ENCODE measurements at places on chromosomes 4 and X.

DNA sequence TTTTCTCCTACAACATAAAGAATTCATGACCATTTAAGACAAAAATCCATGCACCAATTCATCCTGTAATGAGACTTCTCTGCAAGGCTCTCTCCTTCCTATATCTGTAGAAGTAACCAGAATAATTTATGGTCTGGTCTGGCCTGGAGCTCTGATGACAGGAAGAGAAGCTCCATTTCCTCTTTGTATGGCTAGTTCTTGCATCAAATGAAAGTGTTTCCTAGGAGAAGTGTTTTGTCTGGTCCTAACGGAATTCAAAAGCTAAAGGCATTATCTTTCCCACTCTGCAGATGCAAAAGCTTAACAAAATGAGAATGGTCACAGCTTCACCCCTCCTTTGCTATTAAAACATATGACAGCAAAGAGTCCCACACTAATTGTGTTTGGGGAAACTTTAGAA lies 55.1 kb downstream of the SPATA18 start:
- no peak for DNase-seq

DNA sequence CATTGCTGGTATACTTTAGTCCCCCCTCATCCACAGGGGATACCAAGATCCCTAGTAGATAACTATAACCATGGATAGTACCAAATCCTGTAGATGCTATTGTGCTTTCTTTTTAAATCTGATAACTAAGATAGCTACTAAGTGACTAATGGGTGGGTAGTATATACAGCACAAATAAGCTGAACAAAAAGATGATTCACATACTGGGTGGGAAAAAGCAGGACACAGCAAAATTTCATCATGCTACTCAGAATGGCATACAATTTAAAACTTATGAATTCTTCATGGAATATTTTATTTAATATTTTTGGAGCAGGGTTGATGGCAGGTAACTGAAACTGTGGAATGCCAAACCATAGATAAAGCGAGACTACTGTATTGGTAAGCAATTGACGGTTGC lies 161.6 kb downstream of the IL15 start:
- DNase-seq, result no peak

DNA sequence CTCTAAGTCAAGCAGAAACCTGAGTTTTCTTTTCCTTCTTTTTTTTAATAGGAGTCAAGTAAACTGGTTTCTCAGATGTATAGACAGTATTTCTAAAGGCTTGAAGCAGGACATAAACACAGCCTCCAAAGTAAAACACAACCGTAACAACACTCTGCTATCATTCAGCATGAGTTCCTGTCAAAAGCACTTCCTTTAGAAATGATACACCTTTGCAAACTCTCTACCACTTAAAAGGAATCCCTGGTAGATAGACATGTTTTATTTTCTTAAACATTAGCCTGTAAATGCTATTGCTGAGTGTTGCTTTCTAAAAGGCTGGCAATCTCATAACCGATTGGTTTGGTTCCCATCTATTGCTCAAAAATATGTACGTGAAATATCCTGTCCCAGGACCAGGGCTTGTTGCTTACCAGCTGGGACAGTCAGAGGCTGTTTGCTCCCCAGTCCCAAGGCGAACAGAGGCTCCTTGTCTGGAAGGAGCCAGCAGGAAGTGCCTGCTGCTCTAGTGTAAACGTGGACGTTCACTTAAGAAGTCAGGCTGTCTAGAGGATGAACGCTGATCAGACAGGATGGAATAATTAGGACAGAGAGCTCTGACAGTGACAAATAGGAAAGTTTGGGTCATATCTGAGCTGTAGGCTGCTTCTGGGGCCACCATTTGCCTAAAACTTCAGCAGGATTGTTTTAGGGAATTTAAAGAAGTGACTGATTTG lies 173.9 kb upstream of the KLF3 start:
- DNase-seq, result no peak

DNA sequence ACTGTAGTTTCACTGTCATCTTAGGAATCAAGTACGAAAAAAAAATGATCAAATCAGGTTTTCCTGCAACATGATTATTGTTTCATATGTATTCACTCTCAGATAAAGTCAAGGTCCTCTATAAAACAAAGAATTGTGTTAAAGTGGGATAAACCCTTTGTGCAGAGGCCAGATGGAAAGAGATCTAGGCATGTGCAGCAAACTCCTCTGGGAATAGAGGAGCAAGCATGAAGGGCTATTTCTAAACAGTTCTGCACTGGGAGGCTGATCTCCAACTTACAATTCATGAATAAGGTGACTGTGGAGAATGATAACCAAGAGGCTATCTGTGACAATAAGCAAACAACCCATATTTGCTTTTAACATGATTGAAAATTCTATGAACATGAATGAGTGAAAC lies 2.4 kb upstream of the WDFY3 start:
- DNase-seq, result no peak

DNA sequence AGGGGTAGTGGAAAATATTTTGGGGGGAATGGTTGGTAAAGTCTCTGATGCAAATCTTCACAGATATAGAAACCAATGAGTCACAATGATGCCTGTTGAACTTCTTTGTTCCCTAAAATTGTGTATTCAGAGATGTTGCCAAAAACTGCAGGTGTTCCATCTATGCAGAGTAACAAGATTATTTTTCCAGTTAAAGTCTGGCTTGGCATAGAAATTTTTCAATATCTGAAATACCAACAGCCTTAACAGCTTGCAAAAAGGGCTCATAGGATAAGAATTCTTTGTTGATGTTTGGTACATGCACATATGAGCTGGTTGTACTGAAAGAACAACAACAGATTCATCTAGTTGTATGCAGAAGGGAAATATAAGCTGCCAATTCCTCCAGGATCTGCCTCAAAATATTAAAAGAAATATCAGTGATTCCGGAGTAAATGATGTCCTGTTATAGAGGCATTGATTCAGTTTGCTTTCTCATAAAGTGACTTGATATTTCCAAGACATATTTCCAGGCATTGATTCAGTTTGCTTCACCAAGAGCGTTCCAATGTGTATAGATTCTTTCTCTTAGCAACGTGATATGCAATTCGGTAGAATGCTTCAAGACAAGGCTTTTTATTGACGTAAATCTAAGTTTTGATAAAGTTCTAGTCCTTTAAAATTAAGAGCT lies 564.4 kb downstream of the TMA16 start:
- DNase-seq, result no peak

GRCh38 chr4:11421116-11421515 lies 7.6 kb downstream of the HS3ST1 start:
- DNase-seq, result no peak

GRCh38 chrX:132738951-132739350 lies 219.5 kb downstream of the HS6ST2 start:
- no peak for DNase-seq

DNA sequence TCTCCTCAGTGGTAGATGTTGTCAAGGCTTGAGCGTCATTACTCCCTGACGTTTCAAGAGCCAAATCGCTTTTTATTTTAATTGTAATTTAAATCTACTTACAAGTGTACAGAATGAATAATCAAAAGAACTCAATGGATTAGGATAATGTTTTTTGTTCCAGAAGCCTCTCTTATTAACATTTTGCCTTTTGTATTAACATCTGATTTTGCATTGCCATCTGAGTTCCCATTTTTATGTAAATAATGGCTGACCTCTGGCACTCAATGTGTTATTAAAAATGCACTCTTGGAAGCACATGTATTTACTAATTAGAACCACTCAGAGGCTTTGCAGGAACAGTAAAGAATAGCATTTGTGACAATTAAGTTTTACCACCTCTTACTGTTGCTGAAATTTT lies 411.0 kb downstream of the EPHA5 start:
- DNase-seq, result no peak

DNA sequence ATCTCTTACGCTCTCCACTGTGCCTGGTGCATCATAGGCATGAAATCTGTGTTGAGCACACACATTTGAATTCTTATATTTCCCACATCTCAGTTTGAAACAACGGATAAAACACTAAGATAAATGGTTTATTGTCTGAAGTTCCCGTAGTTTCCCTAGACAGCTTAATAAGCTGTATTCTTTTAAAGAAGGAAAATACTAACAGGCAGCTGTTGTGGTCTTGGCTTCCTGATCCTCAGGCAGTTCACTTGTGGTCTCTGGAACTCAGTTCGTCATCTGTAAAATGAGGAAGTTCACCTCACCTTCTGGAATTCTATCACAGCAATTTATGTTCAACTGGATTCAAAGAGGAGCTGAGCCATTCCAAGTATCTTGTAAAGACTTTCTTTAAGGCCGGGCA lies 1805.6 kb upstream of the TENM3 start:
- no peak for DNase-seq

DNA sequence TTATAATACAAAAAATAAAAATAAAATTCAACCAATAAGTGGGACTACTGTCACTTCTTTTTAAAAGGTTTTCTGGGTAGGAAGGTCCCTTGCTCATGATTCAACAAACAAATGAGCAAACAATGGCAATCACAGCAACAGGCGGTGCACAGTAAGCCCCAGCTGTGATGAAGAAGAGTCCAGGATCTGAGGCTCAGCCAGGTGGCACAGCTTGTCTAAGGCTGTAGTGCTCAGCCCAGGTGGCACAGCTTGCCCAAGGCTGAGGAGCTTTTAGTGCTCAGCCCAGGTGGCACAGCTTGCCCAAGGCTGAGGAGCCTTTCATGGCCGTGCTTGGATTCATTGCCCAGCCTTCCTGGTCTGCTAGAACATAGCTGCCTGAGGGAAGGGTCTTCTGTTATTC lies 75.0 kb downstream of the ZFYVE28 start:
- DNase-seq, result no peak

DNA sequence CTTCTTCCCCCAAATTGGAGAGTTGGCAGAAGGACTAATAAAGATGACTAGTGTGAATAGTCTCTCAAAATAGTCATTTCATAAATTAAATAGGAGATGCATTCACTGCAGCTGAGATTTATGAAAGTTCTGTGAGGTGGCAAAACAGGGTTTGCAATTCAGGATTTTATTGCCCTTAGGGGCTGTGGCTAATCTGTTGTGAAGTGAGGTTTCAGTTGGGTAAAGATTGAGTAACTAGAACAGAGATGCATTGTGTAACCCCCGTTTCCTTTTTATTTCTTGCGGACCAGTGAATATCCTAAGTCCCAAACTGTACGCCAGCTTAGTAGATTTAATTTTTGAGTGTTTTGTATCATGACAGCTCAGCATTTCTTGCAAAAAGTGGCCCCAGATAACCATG lies 16.2 kb upstream of the SCRG1 start:
- DNase-seq, result no peak

- no peak for DNase-seq
Observed at GRCh38 chr4:150139297-150139865, 61.1 kb downstream of the DCLK2 start.

DNA sequence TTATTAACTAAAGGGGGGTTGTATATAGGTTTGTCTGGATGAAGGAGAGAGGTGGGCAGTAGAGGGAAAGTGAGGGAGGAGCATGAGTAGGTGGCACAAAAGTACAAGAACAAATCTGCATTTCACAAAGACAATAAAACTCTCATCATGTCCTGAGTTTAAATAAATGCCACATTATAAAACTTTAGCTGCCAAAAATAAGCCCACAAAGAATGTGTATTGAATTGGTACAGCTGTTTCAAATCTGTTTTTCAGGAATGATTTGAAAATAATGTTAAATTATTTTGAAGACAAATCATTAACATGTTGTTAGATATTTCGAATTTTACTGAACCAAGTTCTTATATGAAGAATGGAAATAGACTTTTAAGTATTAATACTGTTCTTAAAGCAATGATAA lies 5.8 kb downstream of the CNKSR2 start:
- DNase-seq, result no peak

GRCh38 chr4:173074501-173074946 lies 94.1 kb upstream of the GALNT7 start:
- DNase-seq, result no peak

GRCh38 chrX:115330498-115331168 lies 41.1 kb downstream of the LUZP4 start:
- no peak for DNase-seq

DNA sequence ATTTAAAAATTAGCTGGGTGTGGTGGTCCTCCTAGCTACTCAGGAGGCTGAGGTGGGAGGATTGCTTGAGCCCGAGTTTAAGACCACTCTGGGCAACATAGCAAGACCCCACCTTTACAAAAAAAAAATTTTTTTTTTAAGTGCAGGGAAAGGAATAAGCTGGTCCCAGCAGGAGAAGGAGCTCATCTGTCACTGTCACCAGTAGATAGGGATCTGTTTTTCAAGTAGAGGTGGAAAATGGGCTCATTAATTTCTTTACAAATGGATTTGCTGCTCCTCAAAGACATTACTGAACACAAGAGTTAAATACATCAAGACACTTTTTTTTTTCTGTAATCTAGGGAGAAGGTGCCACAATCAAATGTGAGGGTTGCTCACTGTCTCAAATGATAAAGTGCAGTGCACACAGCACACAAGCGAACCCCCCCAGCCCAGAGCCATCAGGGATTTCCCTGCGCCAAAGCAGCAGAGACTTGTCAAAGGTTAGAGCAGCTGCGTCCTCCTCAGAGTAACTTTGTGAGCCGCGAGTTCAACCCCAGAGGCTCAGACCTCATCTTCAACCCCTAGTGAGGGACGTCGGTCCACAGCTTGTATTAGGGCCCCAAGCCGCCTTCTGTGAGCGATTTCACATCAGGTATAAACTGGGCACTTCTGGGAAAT lies 14.3 kb upstream of the MTNR1A start:
- DNase-seq, result no peak

DNA sequence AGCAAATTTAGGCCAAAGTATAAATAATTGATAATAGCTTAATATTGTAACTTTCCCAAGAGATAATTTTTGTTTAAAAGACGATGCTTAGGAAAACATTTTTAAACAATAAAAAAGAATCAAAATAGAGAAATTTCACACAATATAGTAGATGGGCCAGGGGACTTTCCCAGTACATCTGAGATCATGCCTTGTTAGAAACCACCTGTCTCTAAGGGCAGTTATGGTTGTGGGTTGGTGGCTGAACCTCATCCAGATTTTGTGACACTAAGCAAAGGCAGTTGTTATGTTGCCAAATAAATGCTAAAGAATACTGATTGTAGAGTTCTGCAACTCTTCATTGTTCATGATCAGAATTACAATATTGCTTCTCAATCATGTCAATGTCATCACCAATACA lies 270.6 kb downstream of the BANK1 start:
- no peak for DNase-seq

- peak; percentile 4 for DNase-seq
Observed at GRCh38 chr4:8468746-8469535, 28.4 kb downstream of the TRMT44 start.

DNA sequence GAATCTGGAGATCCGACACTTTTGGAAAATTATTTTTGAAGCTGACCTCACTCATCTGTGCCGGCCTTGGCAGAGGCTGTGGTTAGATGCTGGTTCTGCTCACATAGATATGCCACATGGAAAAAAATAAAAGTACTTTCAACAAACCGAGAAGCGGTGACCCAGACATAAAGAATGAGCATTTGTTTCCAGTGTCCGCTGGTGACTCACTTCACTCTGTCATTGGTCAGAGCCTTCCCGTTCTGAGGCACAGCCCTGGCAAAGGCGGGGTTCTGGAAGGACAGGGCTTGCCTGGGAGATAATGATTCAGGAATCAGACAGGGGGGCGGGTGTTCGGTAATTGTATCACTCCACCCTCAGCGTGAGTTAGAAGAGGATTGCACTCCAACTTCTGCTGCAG lies 172.4 kb upstream of the MXRA5 start:
- no peak for DNase-seq

- no peak for DNase-seq
Observed at GRCh38 chrX:128458888-128459287, 406.7 kb upstream of the ACTRT1 start.

Measured in activated T-cell treated with anti-CD3 and anti-CD28 coated beads for 4 hours (primary cell).